Hematopoietic multipotent progenitor cell treated with erythropoietin and hydrocortisone succinate and interleukin-3 and kit ligand, for 15 days (in vitro differentiated cells): ENCODE measurements at places on chromosomes 7 and 10.

DNA sequence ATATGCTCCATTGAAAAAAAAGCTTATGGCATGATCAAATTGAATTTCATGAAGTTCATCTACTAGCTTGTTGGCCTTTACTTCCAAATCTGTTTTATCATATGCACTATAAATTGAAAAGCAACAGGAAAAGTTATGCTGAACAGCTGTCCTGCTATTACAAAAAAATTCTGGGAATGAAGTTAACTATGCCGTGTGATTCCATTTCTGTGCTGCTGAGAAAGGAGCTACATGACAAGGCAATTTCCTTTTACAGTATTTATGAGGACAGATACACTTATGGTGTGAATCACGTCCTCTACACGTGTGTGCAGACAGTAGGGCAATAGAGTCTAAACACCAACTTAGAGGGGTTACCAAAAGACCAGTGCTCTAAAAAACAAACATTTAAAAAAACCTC lies 426.5 kb upstream of the AKR1E2 start:
- no peak for DNase-seq

- no peak for DNase-seq
These were observed 291.4 kb downstream of the PTPRN2 start for GRCh38 chr7:158295966-158296797.

DNA sequence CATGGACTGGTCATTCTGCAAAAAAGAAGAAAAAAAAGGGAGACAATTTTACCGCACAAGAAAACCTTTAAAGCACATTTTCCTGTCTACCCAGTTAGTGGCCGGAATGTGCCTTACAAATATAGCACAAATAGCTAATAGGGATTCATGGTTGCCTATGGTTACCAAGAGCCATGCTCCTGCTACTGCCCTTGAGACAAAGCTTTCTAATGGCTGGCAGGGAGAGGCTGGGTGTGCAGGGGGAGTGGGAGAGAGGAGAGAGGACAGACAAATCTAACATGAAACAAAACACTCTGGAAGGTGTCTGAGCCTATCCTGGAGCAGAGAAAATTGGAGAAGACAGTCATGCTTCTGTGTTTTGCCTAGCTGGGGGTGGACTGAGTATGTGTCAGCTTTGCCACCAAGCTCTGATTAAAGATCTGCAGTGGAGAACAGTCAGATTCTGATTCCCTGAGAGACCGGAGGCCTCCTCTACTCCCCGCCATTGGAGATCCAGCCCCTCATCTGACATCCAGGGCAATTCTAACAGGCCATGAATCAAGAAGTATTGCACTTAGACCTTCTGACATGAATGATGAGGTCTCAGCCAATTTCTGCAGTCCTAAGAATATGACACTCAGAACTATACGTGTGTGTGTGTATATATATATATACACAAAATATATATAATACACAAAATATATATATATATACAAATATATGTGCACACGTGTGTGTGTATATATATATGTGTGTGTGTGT lies 80.2 kb downstream of the PRTFDC1 start:
- DNase-seq: no peak

GRCh38 chr10:30747633-30748032 lies 118.1 kb upstream of the LYZL2 start:
- DNase-seq: no peak

GRCh38 chr10:68327889-68328786 lies 3.7 kb upstream of the HNRNPH3 start:
- no peak for DNase-seq

DNA sequence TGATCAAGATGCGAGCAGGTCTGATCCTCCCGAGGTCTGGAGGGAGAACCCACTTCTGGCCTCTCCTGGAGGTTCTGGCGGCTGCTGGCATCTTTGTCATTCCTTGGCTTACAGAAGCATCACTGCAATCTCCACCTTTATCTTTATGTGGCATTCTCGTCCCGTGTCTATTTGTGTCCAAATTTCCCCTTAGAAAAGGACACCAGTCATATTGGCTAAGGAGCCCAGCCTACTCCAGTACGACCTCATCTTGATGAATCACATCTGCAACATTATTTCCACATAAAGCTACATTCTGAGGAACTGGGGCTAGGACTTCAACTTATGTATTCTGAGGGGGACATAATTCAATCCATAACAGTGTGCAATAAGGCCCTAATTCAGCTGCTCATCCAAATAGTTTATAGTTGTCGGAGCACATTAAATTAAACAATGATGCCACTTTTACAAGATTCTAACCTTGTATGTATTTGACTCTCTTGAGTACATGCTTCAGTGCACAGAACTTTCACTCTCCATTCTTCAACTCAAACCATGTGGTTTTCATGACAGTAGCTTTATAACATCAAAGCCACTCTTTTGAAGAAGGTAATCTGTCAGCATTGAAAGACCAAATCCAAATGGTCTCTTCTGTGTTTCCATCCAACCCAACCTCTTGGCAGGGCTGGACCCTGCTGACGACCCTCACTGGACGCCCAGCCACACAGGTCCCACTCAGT lies 86.2 kb upstream of the DDC start:
- DNase-seq: no peak

DNA sequence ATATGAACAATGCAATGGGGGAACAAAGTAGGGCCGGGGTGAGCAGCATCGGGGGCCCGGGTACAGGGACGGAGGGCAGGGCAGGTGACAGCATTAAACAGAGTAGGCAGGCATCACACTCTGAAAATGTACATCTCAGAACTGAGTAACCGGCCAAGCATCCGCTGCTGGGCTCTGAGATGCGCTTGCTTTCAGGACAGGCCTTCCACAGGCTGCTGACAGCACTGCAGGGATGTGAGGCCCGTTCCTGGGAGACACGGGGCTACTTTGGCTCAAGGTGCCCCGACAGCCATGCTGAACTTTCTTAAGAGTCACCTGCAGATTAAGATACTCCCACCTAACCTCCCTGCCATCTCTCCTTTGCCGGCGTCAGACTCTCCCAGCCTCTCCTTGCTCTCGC lies 64.3 kb upstream of the FGFR2 start:
- DNase-seq: no peak

DNA sequence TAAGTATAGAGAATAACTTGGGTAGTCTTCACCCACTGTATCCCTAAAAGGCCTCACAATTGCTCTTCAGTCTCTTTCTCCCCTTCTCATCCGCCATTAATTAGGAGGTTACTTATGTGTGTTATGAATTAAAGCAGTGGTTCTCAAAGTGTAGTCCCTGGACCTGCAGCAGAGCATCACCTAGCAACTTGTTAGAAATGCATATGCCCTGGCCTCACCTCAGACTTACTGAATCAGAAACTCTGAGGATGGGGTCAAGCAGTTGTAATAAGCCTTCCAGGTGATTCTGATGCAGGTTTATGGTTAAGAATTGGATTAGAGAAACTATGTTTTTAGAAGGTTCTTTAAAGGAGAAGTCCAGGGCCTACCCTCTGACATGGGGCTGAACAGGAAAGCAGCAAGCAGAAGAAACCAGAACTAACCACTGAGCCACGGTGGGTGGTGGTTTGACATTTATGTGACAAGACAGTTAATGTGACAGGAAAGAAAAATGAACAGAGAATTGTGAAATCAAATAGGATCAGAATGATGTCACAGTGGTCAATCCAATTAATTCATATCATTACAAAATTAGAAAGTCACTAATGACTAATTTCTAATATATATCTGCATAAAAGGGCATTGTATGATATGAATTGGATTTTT lies 37.6 kb downstream of the ENTPD1 start:
- DNase-seq: no peak

DNA sequence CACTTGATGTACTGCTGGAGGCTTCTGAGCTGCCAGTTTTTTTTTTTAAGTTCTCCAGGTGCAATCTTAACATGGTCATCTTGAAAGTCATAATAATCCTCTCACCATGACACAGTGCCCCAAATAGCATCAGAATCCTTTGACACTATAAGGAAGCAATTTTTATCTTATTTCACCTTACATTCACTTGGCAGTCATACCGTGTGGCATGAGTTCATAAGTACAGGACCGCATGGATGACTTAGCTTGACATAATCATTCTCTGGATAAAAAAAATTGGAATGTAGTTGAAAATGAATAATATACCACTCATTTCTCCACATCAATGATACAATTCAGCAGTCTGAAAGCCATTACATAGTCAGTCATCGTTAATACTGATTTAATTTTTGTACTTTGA lies 25.6 kb upstream of the TMEM196 start:
- DNase-seq: no peak

GRCh38 chr10:29585488-29585976 lies 49.2 kb downstream of the SVIL start:
- DNase-seq: no peak

- no peak for DNase-seq
These were observed 107.9 kb downstream of the PROSER2 start for GRCh38 chr10:11931038-11931437.

DNA sequence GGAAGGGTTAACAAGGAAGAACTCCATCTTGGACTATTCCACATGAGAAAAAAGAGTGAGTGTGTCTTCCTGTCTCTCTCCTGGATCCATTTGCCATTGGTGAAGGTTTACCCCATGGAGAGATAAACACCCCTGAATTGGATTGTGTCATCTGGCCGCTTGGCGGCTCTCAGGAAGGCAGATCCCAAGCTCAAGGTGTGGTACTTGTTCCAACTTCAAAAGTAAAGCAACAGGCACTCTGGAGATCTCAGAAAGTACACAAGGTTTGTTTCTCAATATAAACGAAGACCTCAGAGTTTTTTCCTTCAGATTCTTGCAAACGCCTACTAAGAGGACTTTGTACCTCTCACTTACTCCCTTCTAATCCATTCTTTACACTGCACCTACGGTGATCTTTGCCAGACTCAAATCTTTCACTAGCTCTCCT lies 116.7 kb downstream of the REEP3 start:
- DNase-seq: no peak

DNA sequence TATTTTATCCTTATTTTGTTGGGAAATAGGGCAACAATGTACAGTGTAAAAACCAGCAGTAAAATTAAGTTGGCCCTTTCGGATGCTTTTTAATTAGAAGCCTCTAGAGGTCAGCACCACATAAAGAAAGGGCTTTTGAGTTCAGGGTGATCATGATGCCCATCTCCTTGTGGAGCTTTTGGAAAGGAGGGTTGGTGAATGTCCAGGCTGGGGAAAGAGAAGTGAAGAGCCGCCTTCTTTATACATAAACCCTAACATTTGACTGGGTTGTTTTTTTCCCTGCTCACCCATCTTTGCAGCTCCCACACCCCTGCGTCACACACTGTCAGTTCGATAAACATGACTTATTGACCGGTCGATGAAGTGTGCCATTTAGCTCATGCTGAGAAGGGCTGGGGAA lies 29.8 kb downstream of the MTURN start:
- DNase-seq: peak; percentile 62

DNA sequence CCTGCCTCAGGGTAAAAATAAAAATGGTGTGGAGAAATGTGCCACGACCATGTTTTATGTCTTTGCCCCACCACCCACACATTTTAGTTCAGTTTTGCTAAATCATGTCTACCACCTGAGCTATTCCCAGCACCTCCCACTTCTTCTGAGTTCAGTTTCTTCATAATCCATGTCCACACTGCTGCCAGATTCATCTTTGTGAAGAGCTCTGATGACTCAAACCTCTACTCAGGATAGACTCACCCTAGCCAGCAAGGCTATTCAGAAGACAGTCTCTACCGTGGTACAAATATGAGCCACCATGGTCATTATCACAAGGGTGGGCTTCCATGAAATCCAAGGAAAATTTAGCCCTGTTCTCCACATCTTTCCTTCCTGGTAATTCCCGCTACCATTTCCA lies 231.1 kb upstream of the PRKCQ start:
- DNase-seq: no peak

DNA sequence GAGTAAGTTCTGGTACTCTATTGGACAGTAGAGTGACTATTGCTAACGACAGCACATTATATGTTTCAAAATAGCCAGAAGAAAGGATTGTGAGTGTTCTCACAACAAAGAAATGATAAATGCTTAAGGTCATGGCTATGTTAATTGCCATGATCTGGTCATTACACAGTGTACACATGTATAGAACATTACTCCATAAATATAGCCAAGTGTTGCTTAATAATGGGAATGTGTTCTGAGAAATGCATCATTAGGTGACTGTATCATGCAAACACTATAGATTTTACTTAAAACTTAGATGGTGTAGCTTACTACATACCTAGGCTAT lies 19.6 kb downstream of the EPC1 start:
- DNase-seq: no peak

DNA sequence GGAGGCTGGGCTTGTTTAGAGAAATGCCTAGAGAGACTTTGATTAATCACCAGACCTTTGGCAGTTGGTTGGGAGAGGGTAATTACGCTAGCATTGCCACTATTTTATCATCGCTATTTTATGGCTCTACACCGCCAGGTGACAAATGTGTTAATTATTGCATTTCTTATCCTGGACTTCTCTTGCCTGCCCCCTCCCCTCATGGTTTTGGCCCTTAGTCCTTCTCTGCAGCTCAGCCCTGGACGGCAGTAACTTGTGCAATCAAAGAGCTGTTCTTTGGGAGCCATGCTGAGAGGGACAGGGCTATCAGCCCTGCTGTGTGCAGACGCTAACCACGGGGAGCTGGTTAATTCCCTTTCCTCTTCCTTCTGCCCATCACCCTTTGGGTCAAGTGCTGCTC lies 585.0 kb downstream of the AUTS2 start:
- DNase-seq: no peak

- DNase-seq: no peak
These were observed 141.4 kb downstream of the HERPUD2 start for GRCh38 chr7:35553519-35553918.

DNA sequence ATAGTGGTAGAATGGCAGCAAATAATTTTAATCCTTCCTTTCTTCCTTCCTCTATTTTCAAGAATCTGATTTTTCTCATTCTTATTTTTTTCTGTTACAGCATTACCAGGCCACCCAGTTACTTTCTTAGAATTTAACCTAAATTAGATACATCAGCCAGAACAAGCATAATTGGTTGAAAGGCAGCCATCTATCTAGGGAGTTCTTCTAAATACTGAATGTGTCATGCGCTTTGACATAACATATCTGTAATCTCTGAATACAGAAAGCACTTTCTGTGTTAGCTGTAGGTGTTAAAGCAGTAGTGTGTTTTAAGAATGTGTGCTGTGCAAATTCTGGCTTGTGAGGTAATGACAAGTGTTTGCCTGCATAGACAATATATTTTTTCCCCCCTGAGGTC lies 97.3 kb downstream of the BTRC start:
- DNase-seq: peak; percentile 70

GRCh38 chr10:26112532-26112931 lies 104.0 kb upstream of the GAD2 start:
- no peak for DNase-seq

- no peak for DNase-seq
These were observed 83.1 kb upstream of the LYZL1 start for GRCh38 chr10:29205787-29206186.

GRCh38 chr10:106661133-106661766 lies 503.3 kb downstream of the SORCS1 start:
- DNase-seq: no peak

DNA sequence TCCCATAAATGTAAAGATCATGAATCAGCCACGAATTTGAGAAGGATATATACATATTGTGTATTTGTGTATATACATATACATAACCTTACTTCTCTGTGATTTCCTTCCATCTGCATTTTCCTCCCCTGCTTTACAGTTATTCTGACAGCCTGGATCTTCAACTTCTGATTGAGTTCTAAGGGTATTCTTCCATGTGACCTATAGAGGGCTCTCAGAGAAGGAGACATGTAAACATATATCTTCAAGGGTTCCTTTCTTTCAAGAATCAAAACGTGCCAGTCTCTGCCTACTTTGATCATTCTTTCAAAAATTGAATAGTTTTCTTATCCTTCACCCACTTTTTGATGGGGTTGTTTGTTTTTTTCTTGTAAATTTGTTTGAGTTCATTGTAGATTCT lies 453.7 kb upstream of the POT1 start:
- no peak for DNase-seq

GRCh38 chr10:13183625-13184024 lies 22.3 kb downstream of the MCM10 start:
- no peak for DNase-seq
